ENCODE measurements at places on chromosomes 1 and 21.
A peak's percentile ranks its signal among the peaks of the same experiment; 100 is the strongest.

DNA sequence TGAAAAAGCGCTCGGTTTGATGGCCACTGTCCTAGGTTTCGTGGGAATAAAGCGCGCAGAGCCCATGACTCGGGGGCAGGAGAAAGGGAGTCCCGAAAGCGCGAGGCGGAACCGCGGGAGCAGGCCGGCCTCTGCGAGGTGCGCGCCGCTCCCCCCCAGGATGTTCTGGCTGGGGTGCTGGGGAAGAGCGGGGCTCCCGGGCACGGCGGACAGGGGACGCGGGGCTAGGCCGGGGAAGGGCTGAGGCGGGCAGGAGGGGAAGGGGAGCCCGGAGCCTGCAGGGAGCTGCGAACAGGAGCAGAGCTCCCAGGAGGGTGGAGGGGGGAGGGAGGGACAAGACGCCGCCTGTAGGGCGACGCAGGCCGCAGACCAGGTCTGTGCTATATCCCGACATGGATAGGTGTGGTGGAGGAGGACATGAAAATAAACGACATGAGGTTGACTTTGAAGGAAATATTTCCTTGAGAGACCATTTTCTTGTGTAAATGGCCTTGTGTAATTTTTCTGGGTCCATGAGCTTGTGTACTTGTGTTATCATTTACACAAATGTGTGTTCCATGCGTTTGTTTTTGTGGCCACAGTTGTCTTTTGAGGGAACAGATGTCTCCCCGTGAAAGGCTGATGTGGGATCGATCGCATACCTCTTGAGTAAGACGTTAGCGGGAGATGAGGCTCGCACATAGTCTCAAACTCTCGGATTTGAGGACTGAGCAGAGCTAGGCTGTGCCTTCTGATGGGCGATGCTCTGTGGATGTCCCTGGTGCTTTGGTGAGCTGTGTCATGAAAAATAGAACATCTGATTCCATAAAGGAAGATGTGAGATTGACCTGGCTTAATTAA lies 1.3 kb downstream of the PCNT start:
- DNase-seq: peak; percentile 15

GRCh38 chr1:168362991-168363390 lies 82.3 kb downstream of the TBX19 start:
- peak; percentile 22 for DNase-seq

GRCh38 chr1:87329526-87330056 lies 911 bp downstream of the LMO4 start:
- DNase-seq: no peak

DNA sequence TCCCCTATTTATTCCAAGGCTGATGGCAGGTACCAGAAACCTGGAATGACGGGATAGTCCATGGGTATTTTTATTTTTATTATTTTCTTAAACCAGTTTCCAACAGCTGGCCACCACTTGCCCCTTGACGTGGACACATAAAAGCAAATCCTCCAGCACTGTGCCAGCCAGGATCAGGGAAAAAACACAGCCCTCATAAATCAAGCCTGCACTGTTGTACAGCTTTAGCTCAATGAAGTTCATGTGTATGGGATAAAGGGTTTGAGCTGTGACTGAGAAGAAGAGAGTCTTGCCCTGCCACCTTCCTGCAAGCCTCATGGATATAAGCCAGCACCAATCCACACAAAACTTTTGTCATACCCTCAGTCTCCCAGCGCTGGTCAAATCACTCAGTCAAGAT lies 303.8 kb upstream of the SPAG17 start:
- DNase-seq: no peak

DNA sequence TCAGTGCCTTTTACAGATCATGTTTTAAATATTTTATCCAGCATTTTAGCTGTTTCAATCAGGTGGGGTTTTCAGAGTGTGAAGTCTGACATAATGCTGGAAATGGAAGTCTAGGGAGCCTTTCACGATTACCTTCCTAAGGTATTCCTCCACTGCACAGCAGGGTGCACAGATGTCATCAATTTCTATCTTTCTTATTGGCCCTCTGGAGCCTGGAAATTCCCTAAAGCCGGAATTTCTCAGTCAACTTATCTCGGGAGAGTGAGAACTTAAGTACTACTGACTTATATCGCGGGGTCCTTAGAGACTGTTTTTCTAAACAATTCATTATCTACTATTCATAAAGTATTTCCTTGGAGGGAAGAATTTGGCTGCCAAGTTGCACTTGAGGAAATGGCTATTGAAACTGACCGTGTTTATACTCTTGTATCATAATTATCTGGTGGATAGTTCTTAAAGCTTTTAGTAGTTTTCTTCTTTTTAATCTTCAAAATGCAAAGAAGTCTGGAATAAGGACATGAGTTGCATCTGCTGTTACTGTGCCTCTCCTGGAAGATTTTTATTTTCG lies 311.8 kb upstream of the B3GALT2 start:
- no peak for DNase-seq

DNA sequence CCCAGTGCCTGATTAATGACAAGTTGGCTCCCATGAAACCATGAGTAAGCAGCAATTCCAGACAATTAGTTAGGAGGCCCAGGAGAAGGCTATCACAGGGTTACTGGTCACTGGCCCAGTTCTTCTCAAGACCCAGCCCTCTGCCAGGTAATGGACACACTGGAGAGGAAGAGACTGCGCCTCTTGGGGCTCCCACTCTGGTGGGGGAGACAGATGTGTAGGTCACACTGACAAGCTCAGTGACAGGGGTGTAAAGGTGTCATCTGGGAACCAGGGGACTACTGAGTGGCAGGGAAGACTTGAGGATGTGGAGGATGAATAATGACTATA lies 4.9 kb downstream of the HPCA start:
- DNase-seq: no peak

Data from T-helper 9 cell (primary cell).